ENCODE measurements at places on chromosomes 7 and 10. TPM values are rescaled to one million over a fixed set of nuclear protein-coding genes. Genes with fewer than 3 reads are reported as not detected.

GRCh38 chr7:68562323-68562899, 1035.9 kb upstream of the AUTS2 start:
- H3K4me3 ChIP-seq, result no peak overlapping the region
- DNase-seq, result no peak
- H3K36me3 ChIP-seq, result no peaks in the 10 kb centered on the region
- H3K27me3 ChIP-seq, result no peaks in the 10 kb centered on the region
- no peaks in the 10 kb centered on the region for H3K4me1 ChIP-seq

DNA sequence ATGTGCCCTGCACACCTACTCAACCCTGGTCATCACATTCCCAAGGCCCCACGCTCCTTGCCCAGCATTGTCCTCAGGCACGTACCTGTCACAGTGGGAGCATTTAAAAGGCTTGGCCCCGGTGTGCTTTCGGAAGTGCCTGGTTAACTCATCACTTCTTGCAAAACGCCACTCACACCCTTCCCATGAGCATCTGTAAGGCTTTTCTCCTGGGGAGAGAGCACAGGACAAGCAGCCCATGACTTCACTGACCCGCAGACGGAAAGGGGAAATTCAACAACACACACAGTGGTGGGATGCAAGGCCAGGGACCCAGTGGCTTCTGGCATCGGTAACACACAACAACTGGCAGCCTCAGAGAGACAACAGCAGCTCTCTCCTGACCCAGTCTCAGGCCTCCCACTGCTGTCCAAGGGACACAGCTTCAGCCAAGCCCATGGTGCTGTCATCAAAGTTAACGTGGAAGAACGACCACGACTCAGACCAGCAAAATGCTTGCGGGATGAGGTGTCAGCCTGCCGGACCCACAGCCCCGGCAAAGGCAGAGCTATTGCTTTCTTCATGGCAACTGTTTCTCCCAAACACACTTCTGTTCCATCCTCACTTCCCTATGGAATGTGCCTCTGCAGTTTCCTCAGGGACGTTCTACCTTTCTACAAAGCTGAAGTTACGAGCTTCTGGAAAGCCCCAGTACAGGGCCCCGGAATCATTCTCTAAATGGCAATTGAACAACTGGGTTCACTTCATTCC, 4.8 kb downstream of the KLF6 start:
- no peak for DNase-seq
- H3K36me3 ChIP-seq, result peaks cover 55% of the 10 kb centered on the region
- no peaks in the 10 kb centered on the region for H3K27me3 ChIP-seq
- peak overlapping the region; percentile 100 for H3K27ac ChIP-seq

DNA sequence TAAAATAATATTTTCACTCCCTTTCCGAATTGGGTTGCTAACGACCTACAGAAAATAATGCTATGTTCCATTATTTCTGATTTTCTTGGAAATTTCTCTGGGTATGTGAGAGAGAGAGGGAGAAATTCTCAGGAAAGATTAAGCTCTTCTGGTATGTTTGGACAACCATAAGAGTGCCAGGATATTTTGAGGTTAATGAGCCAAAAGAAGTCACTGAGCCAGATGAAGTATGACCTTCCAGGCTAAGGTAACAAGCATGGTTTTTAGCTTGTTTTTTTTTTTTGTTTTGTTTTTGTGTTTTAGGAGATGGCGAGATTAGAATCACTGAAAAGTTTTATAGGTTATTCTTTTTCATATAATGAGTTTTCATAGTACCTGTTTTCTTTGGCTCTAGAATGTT, 171.0 kb upstream of the FOXP2 start:
- no peak for DNase-seq
- peaks cover 19% of the 10 kb centered on the region for H3K4me1 ChIP-seq
- no peaks in the 10 kb centered on the region for H3K36me3 ChIP-seq
- no peaks in the 10 kb centered on the region for H3K27me3 ChIP-seq
- no peak overlapping the region for H3K4me3 ChIP-seq
- H3K27ac ChIP-seq, result peak overlapping the region; percentile 46

Gene TMEM196
- not detected for total RNA-seq
